ENCODE measurements at places on chromosomes 16 and 17.

- no peak for DNase-seq
Observed at GRCh38 chr16:380762-381011, 1.1 kb downstream of the PGAP6 start.

DNA sequence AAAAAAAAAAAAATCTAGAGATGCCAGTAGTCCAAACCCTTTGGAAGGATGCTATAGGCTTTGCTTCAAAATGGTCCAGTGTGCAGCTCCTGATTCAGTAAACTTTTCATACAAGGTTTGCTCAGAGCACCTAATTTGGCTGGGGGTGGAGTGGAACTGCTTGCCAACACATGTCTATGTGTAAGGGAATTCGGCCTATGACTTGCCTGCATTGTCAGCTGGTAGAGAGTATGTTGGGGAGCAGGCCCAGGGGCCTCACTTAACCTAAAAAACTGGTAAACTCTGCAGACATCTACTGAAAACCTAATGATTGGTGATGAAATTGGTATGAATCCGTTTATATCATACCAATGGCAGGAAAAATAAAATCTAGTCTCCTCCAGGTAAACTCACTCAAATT lies 1.5 kb upstream of the MFSD6L start:
- DNase-seq: no peak

DNA sequence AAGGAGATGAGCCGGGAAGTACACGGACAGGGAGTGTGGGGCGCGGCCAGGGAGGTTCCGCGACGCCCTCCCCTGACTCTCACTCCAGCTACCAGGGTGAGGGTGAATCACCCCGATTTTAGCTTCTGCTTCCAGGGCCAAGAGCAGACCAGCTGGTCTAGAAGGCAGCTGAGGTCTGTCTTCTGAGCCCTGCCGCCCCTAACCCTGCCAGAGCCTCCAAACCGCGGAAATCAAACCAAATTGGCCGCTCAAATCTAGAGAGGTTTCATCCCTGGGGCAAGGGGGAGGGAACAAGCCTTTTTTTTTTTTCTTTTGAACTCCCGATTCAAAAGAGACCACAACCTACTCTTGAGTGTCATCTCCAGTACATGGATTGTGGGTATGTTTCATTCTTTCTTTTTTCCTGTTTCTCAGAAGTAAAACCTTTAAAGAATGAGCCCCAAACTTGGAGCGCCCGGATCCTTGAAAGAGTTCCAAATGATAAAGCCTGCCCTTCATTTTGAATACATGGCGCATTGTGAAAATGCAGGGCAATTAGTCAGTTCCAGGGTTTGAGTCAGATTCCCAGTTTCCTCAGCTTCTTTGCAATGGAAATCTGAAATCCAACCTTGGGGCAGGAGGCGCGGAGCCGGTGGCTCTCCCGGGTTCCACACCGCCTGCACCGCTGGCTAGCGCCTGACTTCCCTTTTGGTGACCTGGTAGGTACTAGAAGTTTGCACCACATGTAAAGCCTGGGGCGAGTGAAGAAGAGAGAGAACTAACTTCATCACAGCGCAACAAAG lies 16.5 kb upstream of the ZFHX3 start:
- peak; percentile 88 for DNase-seq

- no peak for DNase-seq
Observed at GRCh38 chr16:78972006-78972405, 628.5 kb downstream of the MAF start.

GRCh38 chr17:3039736-3040135 lies 23.7 kb downstream of the OR1D5 start:
- peak; percentile 83 for DNase-seq

GRCh38 chr17:75518201-75518600 lies 1.9 kb downstream of the TSEN54 start:
- no peak for DNase-seq

GRCh38 chr16:4351880-4352279 lies 759 bp upstream of the PAM16 start:
- no peak for DNase-seq

DNA sequence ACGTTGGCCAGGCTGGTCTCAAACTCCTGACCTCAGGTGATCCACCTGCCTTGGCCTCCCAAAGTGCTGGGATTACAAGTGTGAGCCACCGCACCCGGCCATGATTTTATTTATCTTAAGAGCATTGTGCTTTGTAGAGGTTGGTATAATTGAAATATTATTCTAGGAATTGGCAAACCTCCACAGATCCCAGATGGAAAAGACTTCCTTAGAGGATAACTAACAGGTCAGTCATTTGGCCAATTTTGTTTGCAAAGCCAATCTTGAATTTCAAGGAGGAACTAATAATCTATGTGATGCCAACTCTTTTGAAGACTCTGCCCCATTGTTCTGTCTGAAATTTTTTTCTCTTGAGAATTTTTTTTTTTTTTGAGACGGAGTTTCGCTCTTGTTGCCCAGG lies 46.7 kb upstream of the SLC5A10 start:
- no peak for DNase-seq

DNA sequence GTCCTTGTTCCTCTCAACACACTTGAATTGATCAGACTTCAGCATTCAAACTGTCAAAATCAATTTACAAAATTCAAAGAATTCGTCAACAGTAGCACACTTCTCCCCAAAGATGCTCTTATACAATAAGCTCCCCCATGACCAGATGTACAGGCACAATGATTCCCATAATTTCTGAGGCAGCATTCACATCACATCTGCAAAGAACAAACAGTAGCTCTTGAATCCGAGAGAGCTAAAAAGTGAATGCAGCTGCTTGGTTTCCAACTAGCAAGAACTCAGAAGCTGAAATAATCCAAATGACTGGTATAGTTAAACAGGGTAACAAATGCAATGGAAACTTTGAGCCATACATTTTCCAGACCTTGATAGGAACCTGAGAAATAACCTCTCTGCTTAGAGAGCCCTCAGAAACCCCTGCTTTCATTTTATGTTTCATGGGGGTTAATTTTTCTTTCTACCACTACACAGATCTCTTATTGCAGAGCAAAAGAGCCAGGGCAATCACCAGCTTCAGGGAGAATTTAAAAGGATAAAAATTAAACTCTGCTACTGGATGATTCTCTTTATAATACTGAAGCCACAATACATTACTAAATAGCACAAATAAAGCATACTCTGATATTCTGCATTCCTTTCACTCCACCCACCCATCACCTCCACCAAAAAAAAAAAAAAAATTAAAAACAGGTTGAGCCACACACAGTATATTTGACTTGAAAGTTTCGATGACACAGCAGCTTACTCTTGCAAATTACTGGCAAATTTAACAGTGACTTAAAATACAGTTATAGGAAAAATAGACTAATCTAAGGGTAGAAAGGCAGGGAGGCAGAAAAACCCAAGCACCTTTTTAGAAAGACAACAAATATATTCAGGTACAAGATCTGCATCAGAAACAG lies 23.1 kb upstream of the TMEM97 start:
- no peak for DNase-seq

DNA sequence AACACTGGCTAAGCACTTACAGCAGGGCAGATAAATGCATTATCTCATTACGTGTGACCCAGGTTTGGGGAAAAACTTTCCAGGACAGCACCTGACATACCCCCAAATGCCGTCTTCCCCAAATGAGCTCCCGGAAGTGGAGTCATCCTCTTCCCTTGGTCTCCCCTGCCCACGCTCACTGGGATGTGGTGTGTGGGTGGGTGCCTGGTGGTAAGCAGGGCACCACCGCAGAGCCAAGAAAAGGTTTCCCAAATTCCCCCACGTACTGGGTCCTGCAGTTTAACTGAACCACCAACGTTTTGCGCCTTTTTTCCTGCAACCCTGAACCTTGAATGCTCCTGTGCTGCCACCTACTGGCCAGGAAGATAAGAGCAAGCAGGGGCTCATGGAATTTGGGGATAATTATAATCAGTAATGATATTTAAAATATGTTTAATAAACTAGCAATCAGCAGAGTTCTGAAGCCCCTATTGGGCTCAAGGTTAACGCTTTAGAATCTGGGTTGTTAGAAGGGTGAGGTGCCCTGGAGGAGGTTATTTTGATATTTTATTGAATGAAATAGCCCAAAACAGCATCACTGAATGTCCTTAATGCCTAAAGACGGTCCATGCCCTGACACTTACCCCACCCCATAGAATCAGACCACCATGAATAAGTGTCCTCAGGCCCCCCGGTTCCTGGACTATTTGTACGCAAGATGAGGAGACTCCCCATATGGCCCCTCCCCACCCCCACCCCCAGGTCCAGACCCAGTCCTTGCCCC lies 8.0 kb downstream of the SPPL2C start:
- peak; percentile 78 for DNase-seq

DNA sequence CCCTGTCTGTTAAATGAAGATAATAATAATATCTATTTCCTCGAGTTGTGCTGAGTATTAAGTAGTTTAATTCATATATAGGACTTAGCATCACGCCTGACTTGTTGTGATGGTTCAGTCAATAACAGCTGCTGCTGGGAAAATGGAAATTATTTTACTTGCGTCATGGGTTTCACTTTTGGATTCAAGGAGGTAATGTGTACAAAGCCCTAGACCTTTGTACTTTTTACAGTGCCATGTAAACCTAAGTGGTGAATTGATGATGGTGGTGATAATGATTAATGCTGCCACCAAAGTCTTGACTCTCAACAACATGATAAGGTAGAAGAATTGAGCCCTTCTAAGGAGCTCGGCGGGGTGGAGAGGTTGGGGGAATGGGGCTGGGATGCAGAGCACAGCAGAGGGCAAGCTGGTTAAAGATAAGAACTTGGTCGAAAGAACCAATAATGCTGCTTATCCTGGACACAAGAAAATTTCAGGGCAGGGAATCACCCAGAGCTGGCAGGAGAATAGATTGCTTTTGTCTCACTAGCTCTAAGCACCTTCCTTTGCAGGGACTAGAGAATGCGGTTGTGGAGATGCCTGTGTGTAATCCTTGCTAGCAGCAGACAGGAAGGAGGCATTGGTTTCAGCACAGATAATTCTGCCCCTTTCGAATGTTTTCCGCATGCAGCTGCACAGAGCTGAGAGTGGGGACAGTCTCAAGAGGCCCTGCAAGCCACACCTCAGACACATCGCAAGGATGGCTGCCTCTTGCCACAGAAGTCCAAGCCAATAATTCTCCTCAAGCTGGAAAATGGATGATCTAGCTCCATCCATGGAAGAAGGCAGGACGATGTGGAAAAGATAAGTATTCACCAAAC lies 187.1 kb downstream of the TMEM114 start:
- peak; percentile 10 for DNase-seq

- no peak for DNase-seq
Observed at GRCh38 chr16:61014869-61015268, 1021.4 kb downstream of the CDH8 start.

GRCh38 chr17:7647018-7647417 lies 3.7 kb upstream of the ATP1B2 start:
- DNase-seq: no peak

GRCh38 chr16:30786115-30786935 lies 680 bp downstream of the ZNF629 start:
- peak; percentile 71 for DNase-seq

DNA sequence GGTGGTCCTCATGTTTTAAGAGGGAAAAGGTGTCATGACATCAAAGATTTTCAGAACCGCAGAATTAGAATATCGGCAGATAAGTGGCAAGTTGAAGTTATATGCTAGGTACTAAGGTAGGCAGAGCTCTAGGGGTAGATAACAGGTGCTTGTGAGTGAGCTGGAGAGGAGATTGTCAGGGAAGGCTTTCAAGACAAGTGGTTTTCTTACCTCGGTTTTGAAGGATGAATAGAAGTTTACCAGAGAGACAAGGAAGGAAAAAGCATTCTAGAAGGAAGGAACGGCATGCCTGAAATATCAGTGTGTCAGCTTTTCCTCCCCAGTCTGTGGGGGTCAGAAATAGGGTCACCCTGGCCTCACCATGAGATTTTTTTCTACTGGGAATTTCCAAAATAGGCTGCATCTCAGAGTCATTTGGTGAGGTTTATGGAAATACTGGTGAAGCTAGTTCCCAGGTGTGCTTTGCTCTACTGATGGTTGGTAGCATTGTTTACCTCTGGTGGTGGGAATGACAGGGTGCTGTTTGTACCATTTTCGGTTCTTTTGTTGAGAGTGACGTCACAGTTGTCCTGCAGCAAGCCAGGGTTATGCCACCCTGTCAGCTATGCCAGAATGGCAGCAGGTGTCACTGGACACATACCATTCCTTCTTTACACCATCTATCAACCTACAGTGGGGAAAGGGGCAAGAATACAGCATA lies 112.5 kb downstream of the MSI2 start:
- no peak for DNase-seq

DNA sequence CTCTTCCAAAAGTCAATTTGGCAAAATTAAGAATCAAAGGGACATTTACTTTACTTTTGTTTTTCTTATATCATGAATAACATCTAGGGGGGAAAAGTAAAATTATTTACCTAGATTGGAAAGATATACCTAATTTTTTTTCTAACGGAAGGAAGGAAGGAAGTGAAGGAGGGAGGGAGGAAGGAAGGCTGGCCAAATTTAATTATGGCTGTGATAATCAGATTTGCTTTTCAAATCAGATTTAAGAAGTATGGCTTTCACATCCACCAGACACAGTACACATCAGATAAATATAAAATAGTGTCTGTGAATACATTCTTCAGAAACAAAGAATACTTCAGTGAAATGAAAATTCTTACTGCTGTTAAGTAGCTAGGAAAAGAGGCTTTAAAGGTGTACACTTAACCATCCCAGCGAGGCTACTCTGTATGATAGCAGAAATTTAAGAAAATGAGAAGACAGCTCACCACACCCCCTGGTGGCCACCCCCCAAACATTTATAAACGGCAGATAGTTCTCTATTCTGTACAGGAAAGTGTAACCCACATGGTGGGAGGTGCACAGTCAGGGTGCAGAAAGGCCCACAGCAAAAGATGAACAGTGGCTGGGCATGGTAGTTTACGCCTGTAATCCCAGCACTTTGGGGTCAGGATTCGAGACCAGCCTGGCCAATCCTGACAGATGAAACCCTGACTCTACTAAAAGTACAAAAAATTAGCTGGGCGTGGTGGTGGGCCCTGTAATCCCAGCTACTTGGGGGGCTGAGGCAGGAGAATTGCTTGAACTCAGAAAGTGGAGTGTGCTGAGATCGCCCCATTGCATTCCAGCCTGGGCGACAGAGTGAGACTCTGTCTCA lies 150.8 kb downstream of the SSH2 start:
- peak; percentile 72 for DNase-seq

DNA sequence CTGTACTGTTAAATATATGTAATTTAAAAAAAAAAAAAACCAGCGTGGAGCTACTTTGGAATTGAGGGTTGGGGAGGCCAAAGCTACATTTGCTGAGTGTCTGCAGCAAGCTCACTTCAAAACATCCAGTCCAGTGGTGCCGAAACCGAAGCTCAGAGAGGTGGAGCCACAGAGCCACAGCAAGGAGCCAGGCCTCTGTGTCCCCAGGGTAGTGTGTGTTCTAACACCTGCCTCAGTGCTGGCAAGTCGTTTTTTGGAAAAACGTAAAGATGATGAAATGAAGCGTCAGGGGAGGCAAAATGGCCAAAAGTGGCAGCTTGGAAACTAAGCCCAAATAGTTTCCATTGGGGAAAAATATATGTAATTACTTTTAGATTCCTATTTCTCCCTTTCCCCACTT lies 36.1 kb upstream of the MRC2 start:
- no peak for DNase-seq

GRCh38 chr16:27347930-27348685 lies 34.3 kb downstream of the IL4R start:
- no peak for DNase-seq
